ENCODE measurements at places on chromosomes 7 and 10. TPM values are rescaled to one million over a fixed set of nuclear protein-coding genes. Genes with fewer than 3 reads are reported as not detected.

The MYH16 gene
- 0.39 TPM for total RNA-seq

The KCNMA1 gene
- total RNA-seq: 43.5 TPM

The CDK13 gene
- total RNA-seq: 19.8 TPM

The LRIT1 gene
- total RNA-seq: not detected

The TBC1D12 gene
- total RNA-seq: 6.8 TPM

The ITGA8 gene
- not detected for total RNA-seq

The ZMIZ1 gene
- 46.3 TPM for total RNA-seq

The LLCFC1 gene
- total RNA-seq: not detected
